ENCODE measurements at places on chromosomes 12 and 14.

- DNase-seq: no peak
Observed at GRCh38 chr12:89697296-89697695, 11.3 kb downstream of the ATP2B1 start.

DNA sequence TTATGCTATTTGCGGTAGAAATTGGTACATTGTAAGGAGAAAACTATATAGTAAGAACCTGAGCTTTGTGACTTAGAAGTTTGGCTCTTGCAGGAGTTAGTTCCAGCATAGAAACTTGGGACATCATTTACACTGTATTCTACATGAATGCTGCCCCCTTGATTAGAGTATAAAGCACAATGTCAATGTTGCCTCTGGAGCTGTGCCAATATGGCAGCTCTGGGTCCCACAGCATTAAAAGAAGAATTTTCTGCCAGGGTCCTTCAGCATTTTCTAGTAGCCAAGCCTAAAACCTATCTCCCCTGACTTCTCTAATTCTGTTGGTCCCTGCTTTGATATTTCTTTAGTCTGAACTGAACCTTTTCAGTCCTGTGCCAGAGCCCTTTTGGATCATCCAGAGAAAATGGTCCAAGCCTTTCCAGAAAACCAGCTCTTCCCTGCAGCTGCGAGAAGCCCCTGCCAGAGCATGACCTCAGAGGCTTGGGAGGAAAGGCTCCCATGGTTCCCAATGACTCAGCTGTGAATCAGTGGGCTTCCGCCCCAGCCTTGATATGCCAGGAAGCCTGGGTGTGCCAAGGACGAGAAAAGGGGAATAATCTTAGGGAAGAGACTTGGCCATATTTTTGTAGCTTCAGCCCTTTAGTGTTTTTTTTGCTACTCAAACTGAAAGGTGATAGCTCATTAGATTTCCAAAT is 43.2 kb downstream of the PLEKHG7 start:
- no peak for DNase-seq

- no peak for DNase-seq
Observed at GRCh38 chr12:53495903-53496751, 3.1 kb downstream of the MAP3K12 start.

DNA sequence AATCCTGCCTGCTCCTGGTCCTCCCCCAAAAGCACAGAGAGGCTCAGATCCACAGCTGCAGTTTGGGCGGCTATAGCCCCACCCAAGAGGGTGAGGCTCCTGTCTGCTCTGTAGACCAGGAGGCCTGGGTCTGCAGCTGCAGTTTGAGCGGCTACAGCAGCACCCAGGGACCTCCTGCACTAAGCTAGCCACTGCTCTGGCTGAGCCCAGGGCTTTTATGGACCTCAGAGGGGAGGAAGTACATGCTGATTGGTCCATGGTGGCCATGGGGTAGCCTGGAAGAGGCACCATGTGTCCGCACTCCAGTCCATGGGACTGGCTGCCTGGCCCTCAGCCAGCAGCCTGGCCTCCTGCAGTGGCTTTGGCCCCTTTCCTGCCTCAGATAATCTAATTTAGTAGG is 49.6 kb upstream of the GSC start:
- DNase-seq: no peak

GRCh38 chr12:80636832-80637231 is 70.6 kb upstream of the MYF6 start:
- no peak for DNase-seq

DNA sequence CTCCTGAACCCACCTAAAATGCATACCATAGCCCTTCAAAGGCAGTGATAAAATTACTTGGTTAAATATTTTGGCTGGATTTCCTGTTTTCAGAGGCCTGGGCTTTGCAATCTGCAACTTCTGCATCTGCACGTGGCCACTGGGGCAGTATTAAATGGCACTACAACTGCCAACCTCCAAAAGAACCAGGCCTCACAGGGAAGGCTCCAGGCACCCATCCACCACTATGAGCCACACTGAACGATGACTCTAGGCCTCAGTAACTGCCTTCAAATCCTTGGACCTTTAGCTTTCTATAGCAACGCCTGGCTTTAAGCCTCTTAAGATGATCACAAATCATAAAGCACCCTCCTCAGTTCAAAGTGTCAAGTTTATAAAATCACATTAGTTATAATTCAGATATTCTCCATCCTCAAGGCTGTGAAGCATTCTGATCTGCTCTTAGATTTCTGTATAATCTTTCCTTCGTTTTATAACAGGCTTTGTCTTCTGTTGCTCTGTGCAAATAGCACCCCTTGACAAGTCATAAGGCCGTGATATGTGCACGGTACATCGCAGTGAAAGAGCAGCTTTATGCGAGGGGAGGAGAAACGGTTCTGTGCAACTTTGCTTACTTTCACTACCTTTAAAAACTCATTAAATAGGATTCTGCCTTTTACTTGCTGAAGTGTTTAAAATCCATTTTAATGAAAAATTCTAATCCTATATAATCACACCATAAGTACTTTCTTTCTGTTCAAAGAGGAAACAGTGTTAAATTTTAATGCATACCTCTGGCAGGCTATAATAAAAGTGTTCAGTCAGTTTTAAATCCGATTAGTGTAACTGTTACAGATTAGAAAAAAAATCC is 196.4 kb upstream of the G2E3 start:
- no peak for DNase-seq

DNA sequence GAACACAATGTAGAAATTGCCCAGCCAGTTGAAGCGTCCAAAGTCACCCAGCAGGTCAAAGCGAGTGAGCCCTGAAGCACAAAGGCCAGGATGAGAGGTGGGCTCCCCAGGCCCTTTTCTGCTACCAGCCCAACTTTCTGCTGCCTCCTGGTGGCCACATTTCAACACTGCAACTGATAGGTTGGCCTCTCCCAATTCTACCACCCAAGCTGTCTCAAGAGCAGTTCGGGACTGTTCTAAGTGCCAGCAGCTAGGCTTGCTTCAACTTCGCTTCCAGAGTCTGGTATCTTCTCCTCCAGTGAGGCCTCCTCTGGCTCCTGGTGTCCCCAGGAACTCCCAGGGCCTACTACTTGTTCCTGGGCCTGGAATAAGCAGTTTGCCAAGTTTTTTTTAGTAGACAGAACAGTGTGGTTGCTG is 3.4 kb upstream of the DHH start:
- DNase-seq: no peak

DNA sequence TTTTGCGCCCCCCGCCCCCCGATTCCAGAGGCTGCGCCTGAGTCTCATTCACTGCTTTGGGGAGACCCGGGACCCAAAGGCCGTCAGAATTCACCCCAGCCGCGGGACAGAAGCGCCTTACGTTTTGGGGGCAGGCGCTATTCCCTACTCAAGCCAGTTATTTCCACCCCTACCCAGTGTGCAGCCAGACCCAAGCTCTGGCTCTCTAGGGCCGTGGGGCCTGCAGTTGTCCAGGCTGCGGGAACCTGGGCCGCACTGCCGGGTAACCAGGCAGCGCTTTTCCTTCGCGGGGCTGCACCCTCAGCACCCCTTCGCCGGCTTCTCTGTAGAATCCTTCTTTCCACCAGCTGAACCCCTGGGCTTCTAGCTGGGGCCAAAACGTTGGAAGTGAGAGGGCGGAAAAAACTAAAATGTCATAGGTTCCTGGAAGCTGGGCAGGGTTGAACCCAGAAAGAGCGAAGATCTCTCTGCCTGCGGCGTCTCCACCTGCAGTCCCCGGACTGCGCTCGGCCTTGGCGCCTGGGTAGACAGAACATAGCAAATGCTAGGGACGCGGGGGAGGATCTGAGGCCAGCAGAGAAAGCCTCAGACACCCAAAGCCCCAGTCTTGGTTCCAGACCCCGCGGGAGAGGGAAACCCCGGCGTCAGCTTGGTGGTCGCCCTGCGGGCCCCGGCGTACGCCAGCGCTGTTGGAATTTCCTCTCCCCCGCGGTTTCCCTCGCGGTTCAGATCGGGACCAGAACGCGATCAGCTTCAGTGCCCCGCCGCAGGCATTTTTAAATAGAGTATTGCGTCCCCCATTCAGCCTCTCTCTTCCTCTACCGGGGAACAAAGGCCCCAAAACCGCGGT is 18.3 kb downstream of the TBX3 start:
- no peak for DNase-seq

- DNase-seq: no peak
Observed at GRCh38 chr12:104352106-104352713, 48.7 kb downstream of the EID3 start.

GRCh38 chr14:32050878-32051277 is 26.2 kb upstream of the ARHGAP5 start:
- no peak for DNase-seq
